T-helper 2 cell treated with Interferon-gamma antibody and Interleukin-4, amounts not matched to agents 100 ng/mL and 5 ng/mL, for 36 hours (primary cell): ENCODE measurements at places on chromosomes 11 and 22. TPM values are rescaled to one million over a fixed set of nuclear protein-coding genes. Genes with fewer than 3 reads are reported as not detected.

PHF21B gene
- not detected in 2 replicates for total RNA-seq

CRYAB gene
- not detected in 2 replicates for total RNA-seq

SLC35F2 gene
- total RNA-seq = 9.9 and 10.8 TPM in 2 replicates

VWCE gene
- 2.9 and 3.8 TPM in 2 replicates for total RNA-seq

VSIG2 gene
- 0.18 TPM in 1 of 2 replicates, not detected in the other for total RNA-seq
